ENCODE measurements at places on chromosomes 2 and 18.

DNA sequence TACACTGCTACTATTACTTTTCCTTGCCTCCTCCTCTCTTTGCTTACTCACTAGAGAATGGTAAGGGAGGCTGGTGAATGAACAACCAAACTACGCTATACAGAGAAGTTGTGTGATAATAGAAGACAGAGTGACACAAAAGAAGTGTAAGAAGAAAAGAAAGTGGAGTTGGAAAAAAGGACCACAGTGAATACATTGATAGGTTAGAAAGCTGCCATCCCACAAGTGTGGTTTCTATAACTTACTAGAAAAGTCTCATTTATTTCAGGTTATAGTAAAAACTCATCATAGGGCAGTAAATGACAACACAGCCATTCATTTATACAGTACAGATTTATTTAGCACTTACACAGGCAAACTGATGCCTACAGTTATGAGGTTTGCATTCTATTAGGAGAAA is 77.3 kb downstream of the TTC21B start:
- no peak for DNase-seq

GRCh38 chr2:113173542-113174375 is at the start of gene PSD4:
Gene PSD4 (plus strand): TSS chr2:113173971. CDS start chr2:113182457, 8,486 bp downstream.
- no peak for DNase-seq

DNA sequence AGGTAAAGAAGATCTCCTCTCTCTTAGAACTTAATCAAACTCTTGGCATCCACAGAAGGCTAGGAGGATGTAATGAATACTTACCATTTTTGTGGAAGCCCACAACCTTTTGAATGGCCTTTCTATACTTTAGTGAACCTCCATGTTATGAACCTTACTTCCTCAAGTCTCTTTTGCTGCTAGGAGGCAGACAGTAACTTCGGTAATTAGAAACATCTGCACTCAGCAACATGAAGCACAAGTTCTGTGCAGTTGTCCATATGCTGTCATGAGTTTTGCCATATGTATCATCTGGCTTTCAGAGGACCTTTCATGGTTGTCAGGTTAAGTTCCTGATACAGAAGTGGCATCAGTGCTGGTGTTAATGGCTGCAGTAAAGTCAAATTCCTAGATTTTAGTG is 50.4 kb downstream of the PDK1 start:
- no peak for DNase-seq

DNA sequence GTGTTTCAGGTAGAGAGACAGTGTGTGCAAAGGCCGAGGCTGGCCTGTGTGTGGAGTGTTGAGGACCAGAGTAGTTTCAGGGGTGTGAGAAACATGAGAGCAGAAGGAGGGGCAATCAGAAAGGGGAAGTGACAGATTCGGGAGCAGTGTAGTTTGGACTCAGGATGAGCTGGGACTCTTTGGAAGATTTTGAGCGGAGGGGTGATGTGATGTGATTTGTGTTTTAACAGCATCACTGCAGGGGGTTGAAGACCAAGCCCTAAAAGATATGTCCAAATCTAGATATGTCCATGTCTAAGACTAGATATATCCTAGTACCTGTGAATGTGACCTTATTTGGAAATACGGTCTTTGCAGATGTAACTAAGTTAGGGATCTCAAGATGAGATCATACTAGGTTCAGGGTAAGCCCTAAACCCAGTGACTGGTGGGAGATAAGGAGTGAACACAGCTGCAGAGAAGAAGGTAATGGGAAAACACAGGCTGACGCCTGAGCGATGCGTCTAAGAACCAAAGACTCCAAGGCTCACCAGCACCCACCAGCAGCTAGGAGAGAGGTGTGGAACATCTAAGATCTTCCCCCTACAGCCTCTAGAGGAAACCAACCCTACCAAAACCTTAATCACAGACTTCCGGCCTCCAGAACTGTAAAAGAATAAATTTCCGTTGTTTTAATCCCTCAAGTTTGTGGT is 38.5 kb upstream of the MYO3B start:
- no peak for DNase-seq

GRCh38 chr2:61493523-61493942 is 22.6 kb upstream of the USP34 start:
- DNase-seq = no peak

Measured in stromal cell of bone marrow (primary cell).